ENCODE measurements at places on chromosomes 7 and 10.
A peak's percentile ranks its signal among the peaks of the same experiment; 100 is the strongest.

GRCh38 chr10:3763035-3763456 is 22.0 kb downstream of the KLF6 start:
- no peak for DNase-seq

DNA sequence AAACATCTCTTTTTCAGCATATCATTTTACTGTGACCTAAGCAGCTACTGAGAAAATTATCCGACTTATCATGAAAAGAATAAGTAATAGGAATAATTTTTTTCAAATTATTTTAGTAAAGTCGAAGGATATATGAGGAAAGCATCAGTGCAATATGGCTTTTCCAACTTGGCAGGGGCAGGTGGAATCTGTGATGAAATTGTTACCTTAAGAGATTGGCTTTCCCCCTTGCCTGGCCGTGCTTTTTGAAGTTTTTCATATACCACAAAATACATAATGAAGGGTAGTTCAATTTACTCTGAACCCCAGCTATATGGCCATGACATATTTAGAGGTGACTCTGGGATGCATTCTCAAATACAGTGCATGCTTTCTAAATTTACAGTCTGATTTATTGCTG is 87.2 kb upstream of the MKX start:
- DNase-seq, result no peak

- DNase-seq, result no peak
Observed at GRCh38 chr10:71382757-71383156, 14.0 kb upstream of the CDH23 start.

- DNase-seq, result no peak
Observed at GRCh38 chr10:47036771-47037170, 125.5 kb downstream of the PTPN20 start.

DNA sequence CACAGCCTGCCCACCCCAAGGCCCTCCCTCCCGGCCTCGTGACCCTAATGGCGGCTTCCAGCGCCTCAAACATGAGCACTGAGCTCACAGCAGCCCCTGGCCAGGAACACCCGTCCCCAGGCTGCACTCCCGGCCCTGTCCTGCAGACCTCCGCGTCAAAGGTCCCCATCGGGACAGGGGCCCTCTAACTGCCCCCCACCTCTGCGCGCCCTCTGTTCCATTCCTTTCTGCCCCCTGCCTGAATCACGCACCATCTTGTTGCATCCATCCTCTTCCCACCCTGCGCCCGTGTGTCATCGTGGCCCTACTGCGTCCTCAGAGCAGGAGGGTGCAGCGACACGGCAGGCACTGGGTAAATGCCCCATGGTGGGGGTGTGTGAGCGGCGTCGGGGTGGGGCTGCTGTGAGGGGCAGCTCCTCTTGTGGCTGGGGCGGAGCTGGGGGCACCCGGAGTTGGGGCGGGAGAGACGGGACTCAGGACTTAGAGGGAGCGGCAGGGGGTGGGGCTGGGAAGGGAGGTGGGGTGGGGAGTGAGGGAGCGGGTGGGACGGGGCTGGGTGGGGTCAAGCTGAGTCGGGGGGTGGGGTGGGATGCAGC is 13.4 kb downstream of the SLC29A4 start:
- peak; percentile 13 for DNase-seq

Measured in effector CD4-positive, alpha-beta T cell (primary cell).